ENCODE measurements at places on chromosomes 11 and 22.

DNA sequence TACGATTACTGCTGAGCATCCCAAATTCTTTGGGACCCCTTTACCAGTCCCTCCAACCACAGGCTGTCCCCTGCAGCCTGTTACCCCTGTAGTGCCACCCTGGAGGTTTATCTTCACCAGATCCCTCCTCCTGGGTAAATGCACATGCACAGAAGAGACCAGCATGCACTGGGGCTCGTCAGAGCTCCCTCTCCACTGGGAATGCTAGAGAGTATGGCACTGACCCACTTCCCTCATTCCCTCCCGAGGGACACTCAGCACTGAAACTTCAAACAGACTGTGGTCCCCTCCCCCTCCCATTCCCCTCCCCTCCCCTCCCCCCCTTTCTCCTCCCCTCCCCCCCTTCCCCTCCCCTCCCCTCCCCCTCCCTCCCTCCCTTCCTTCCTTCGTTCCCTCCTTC is 49.1 kb downstream of the C11orf91 start:
- DNase-seq, result no peak

DNA sequence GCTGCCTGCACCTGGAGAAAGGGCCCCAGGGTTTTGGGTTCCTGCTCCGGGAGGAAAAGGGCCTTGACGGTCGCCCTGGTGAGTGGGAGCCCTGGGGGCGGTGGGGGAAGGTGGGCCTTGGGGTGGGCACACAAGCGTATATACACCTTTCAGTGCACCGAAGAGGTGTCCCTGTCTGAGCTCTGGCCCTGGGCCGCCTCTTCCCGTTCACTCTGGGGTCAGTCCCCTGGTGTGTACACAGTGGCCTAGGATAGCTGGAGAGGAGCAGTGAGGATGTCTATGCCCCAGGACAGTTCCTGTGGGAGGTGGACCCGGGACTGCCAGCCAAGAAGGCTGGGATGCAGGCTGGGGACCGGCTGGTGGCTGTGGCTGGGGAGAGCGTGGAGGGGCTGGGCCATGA is 2.8 kb downstream of the NHERF4 start:
- DNase-seq, result no peak

- DNase-seq, result no peak
Measured at GRCh38 chr11:16474659-16475058, 118.3 kb upstream of the SOX6 start.

- DNase-seq, result no peak
Measured at GRCh38 chr11:95589893-95590612, 199.5 kb downstream of the FAM76B start.

GRCh38 chr11:16936643-16937042 is 77.6 kb downstream of the PLEKHA7 start:
- no peak for DNase-seq

DNA sequence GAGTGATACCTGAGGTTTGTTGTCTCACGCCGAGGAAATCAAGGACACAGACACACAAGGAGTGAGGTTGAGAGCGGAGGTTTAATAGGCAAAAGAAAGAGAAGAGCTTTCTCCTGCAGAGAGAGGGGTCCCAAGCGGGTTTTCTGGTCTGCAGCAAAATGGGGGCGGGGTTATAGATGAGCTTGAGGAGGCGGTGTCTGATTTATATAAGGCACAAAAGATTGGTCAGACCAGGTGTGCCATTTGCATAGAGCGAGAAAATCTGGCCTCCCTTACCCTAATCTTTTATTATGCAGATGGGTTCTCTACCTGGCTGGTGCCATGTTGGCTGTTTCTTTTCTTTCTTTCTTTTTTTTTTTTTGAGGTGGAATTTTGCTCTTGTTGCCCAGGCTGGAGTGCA is 11.8 kb downstream of the C11orf96 start:
- DNase-seq, result no peak

DNA sequence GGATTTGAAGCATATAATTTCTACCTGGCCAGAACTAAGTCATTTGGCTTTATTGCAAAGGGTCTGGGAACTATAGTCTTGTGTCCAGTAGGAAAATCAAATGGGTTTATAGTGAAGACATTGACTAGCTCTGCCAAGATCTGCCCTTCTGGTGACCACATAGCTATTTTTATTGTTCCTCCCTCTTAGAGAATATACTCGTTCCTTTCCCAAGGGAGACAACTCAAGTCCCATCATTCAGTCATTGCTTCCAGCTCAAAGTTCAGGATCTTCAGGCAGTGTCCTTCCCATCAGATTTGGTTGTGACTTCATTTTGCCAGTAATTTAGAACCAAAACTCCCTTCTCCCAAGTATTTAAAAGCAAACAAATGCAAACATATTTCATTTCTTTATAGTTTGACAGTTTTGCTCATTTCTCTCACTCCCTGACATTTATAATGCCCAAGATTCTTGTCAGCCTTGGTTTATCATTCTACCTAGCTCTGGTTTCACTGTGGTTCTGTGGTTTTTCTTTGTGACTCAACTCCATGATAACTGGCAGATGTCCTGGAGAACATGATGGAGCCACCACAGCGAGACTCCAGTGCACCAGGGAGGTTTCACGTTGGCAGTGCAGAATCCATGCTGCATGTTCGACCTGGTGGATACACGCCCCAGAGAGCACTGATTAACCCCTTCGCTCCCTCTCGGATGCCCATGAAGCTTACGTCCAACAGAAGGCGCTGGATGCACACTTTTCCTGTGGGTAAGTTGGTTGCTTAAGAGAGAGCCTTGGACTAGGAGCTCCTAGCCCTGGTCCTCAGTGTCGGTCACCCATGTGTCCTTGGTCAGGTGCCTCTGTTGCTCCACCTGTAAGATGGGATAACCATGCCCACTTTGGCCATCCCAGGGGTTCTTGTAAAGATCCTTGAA is 64.9 kb downstream of the DEPDC5 start:
- no peak for DNase-seq

- DNase-seq, result no peak
Measured at GRCh38 chr11:79113054-79113690, 327.7 kb downstream of the TENM4 start.

Measured in activated naive CD4-positive, alpha-beta T cell (primary cell).